Activated naive CD4-positive, alpha-beta T cell treated with anti-CD3 and anti-CD28 coated beads for 36 hours (primary cell): ENCODE measurements at places on chromosomes 6 and 20.

GRCh38 chr20:58069207-58069606 lies 159.2 kb downstream of the ANKRD60 start:
- DNase-seq: no peak

DNA sequence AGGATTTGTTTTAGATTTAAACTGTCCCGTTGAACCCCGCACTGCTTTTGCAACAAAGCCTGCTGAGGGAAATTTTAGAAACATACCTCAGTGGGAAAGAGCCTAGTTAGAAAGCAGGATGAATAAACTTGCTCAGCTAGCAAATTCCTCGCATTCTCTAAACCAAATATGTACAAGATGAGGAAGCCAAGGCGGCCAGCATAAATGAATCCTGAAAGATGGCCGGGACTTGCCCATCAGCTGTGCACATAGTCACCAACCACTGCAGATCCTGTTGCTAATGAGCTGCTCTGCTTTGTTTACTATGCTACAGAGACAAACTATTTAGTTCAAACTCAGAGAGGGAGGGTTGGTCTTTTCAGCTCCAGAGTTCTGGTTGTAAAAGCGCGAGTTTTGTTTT lies 49.0 kb downstream of the TMEM170B start:
- DNase-seq: no peak

GRCh38 chr6:156773935-156774852 lies 3.0 kb upstream of the ARID1B start:
- DNase-seq: no peak

DNA sequence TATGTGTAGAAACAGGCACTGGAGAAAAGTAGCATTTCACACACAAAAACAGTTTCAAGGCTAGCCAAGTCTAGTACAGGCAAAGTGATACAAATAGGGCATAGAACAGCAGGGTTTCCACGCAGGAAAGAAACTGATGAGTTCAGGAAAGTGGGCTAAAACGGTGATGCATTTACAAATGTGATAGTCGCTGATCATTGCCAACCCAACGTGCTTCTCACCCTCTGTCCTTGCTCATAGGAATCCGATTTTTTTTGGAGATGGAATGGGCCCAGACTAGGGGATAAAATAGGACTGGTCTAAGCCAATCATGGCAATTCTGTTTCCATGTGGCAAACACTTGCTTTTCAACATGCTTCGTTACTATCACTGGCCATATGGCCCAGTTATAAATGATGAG lies 536.6 kb downstream of the PRKN start:
- DNase-seq: no peak

DNA sequence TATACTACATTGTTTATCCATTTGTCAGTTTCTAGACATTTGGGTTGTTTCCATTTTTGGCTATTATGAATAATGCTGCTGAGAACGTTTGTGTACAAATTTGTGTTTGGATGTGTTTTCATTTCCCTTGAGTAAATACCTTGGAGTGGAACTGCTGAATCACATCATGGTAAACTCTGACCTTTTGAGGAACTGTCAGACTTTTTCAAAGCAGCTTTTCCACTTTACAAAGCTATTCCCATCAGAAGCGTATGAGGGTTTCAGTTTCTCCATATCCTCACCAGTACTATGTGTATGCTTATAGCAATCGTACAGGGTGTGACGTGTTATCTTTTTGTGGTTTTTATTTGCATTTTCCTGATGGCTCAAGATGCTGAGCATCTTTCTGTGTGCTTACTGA lies 103.7 kb downstream of the MYO6 start:
- DNase-seq: no peak

DNA sequence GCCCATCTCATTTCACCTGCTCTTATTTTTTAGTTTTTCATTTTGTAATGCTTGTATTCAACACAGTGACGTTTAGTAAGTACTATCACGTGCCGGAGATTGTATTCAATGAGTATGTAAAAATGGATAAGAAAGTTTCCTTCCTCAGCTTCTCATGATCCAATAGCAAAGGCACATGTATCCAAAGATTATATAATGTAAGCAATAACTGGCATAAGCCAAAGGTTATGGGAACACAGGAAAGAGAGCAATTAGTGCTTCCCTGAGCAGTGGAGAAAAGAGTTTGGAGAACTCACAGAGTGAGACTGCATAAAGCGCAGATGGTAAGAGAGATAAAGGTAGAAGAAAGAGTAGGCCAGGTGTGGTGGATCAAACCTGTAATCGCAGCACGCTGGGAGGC lies 21.8 kb upstream of the LTV1 start:
- no peak for DNase-seq

DNA sequence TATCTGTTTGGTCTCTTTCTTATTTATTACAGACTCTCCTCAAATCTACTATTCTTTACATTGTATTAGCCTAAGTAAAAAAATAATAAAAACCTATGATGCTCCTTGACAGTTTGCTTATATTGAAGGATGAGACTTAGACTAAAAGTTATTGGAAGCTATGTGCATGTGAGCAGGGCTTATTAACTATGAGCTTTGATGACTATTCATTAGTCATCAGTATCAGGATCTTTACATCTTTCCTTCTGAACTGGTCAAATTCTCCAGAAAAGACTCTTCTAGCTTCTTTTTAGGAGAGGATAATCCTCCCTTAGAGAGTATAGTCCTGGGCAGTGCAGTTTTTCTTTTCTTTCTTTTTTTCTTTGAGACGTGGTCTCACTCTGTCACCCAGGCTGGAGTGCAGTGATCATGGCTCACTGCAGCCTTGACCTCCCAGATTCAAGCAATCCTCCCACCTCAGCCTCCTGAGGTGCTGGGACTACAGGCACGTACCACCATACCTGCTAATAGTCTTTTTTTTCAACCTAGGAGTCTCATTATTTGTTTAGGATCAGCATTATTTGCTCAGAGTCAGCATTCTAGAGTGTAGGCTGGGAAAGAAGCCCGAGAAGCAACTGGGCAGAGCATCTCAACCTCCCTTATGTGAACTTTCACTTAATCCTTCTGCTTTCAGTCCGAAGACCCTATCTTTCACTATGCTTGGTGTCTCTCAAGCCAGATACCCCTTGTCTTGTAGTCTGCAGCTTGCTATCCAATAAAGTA lies 37.1 kb upstream of the YWHAB start:
- no peak for DNase-seq
